ENCODE measurements at places on chromosomes 2 and 18. TPM values are rescaled to one million over a fixed set of nuclear protein-coding genes. Genes with fewer than 3 reads are reported as not detected.

The LOXHD1 gene
- polyA plus RNA-seq, result not detected

The IL1RL1 gene
- not detected for polyA plus RNA-seq

The FHOD3 gene
- 2.7 TPM for polyA plus RNA-seq

The AKAIN1 gene
- not detected for polyA plus RNA-seq

The LYG2 gene
- polyA plus RNA-seq, result 0.99 TPM

The REEP1 gene
- polyA plus RNA-seq, result 1.8 TPM

The CFAP65 gene
- 0.37 TPM for polyA plus RNA-seq

The COL3A1 gene
- 0.31 TPM for polyA plus RNA-seq

The PTPN4 gene
- 41.6 TPM for polyA plus RNA-seq

The SGPP2 gene
- 0.09 TPM for polyA plus RNA-seq

The TSPYL6 gene
- not detected for polyA plus RNA-seq

The ASB18 gene
- polyA plus RNA-seq, result not detected

The RANBP2 gene
- polyA plus RNA-seq, result 16.5 TPM

The PIEZO2 gene
- 4.8 TPM for polyA plus RNA-seq
